ENCODE measurements at places on chromosomes 5 and 9.

DNA sequence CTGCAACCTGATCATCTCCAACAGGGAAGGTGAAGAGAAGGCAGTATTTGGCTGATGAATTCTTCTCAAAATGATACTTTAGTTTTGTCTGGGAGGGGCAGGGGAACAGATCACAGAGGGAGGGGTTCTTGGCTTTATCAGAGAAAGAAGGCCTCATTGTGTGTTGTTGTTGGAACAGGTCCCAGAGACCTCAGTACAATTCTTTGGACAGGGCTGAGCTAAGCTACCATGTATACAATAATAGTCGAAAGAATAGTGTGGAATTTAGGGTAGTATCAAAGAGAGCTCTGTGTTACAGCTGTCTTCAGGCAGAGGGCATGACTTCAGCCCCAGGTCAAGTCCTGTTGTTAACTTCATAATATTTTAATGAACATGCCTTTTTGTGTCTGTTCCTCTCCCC lies 39.9 kb downstream of the ARHGAP26 start:
- DNase-seq, result no peak

DNA sequence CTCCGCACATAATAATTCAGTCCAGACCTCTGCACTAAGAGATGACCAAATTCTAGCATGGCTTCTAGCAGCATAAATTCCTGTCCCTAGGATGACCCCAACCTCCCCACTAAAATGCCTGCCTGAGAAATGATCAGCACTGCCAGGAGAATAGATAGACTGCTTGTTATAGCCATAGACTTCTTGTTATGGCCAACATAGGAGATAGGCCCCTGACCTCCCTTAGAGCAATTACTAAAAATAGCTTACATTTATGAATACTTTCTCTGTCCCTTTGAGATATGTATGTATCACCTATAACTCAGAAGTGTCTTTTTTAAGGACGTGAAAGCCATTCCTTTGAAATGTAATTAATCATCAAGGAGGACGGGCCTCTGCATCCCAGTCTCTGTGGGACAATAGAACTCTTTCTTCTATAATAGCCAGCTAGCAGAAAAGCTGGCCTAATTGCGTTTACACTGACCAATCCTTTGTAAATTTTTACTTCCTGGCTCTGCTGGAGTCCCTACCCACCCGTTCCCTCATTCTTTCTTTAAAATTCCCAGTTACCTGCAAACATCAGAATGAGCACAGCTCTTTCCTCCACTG lies 1002.7 kb downstream of the CDH18 start:
- no peak for DNase-seq

DNA sequence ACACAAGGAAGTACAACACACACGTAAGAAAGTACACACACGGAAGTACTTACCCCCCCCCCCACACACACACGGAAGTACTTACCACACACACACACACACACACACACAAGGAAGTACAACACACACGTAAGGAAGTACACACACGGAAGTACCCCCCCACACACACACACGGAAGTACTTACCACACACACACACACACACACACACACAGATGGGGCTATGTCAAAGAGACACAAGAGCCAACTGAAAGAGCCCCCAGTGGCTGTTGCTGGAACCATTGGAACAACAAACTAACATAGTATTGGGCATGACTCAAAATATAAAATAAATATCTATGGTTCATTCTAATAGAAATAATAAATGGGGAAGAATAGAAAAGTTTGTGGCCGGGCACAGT lies 4.9 kb upstream of the MAPK9 start:
- DNase-seq, result no peak

- no peak for DNase-seq
These were observed 77.7 kb downstream of the HOMER1 start for GRCh38 chr5:79436224-79436623.
